ENCODE measurements at places on chromosomes 11 and 22. TPM values are rescaled to one million over a fixed set of nuclear protein-coding genes. Genes with fewer than 3 reads are reported as not detected.

Gene MS4A6E
- 0.87 TPM for total RNA-seq

Gene SCN4B
- 2.2 TPM for total RNA-seq

Gene TP53AIP1
- total RNA-seq: 0.39 TPM

Gene CDPF1
- total RNA-seq: 7.7 TPM

Gene TRIM22
- total RNA-seq: 137 TPM

Gene FOLR1
- total RNA-seq: 409 TPM

Gene CEND1
- total RNA-seq: 0.47 TPM

DNA sequence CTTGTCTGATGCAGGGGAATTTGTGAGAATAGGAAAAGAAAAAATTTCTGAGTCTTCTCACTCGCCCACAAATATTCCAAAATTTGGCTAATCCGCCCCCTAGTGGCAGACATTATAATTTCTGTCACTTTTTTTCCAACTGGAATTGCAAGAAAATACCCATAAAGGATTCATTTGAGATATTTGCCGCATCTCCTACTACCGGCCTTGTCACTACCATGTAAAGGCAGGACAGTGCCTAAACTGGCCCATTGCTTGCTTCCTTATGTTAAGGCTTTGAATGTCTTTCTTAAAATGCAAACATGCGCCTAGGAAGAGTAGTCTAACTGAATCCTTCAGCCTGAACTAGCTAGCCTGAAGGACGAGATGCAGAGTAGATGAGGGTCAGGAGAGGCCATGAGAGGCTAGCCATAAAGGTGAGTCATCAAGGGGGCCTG lies 9.3 kb upstream of the CEP295 start:
- H3K27ac ChIP-seq: no peak overlapping the region
- H3K4me1 ChIP-seq: peaks cover 3% of the 10 kb centered on the region
- H3K36me3 ChIP-seq: no peaks in the 10 kb centered on the region
- no peak overlapping the region for H3K4me3 ChIP-seq
- no peaks in the 10 kb centered on the region for H3K27me3 ChIP-seq
- no peak for DNase-seq

- H3K4me3 ChIP-seq: no peak overlapping the region
- no peaks in the 10 kb centered on the region for H3K36me3 ChIP-seq
- no peaks in the 10 kb centered on the region for H3K27me3 ChIP-seq
- no peak overlapping the region for H3K27ac ChIP-seq
- no peaks in the 10 kb centered on the region for H3K4me1 ChIP-seq
These were observed 24.9 kb upstream of the PACSIN2 start for GRCh38 chr22:43039800-43040199.

- H3K27ac ChIP-seq: no peak overlapping the region
- peaks cover 3% of the 10 kb centered on the region for H3K4me1 ChIP-seq
- no peak overlapping the region for H3K4me3 ChIP-seq
- DNase-seq: no peak
- H3K27me3 ChIP-seq: no peaks in the 10 kb centered on the region
- H3K36me3 ChIP-seq: no peaks in the 10 kb centered on the region
These were observed 197.0 kb upstream of the SORL1-AS1 start for GRCh38 chr11:121649798-121650197.

DNA sequence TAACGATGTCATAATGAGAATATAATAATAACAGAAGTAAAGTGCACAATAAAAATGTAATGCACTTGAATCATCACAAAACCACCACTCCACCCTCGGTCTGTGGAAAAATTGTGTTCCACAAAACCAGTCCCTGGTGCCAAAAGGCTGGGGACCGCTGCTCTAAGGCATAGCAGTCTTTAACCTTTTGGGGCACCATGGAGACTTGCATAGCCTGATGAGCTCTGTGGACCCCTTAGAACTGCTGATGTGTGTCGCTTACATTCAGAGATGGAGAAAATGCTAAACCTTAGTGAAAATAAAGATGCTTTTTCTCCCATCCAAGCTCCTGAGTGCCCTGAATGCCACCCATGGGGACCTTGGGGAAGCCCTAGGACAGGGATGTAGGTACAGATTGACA lies 87.6 kb upstream of the SEPTIN5 start:
- no peak overlapping the region for H3K27ac ChIP-seq
- no peak overlapping the region for H3K4me3 ChIP-seq
- peaks cover 7% of the 10 kb centered on the region for H3K4me1 ChIP-seq

GRCh38 chr11:134609361-134610115 lies 197.5 kb upstream of the B3GAT1 start:
- H3K27ac ChIP-seq: no peak overlapping the region
- no peaks in the 10 kb centered on the region for H3K36me3 ChIP-seq
- H3K4me3 ChIP-seq: no peak overlapping the region
- peaks cover 16% of the 10 kb centered on the region for H3K27me3 ChIP-seq

- no peaks in the 10 kb centered on the region for H3K4me1 ChIP-seq
- H3K27ac ChIP-seq: no peak overlapping the region
- no peaks in the 10 kb centered on the region for H3K36me3 ChIP-seq
- H3K4me3 ChIP-seq: no peak overlapping the region
These were observed 698 bp downstream of the C1QTNF4 start for GRCh38 chr11:47593492-47593933.

DNA sequence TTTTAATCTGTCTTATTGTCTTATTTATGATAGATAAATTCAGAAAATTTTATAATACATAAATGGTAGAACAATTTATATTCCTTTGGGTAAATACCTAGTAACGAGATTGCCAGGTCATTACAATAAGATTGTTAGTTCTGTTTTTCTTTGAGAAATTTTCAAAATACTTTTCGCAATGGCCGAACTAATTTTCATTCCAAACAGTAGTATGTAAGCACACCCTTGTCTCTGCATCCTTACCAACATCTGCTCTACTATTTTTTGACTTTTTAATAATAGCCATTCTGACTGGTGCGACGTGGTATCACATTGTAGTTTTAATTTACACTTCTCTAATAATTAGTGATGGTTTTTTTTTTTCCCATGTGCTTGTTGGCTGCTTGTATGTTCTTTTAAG lies 351.4 kb upstream of the LUZP2 start:
- no peaks in the 10 kb centered on the region for H3K27me3 ChIP-seq
- DNase-seq: no peak
- no peak overlapping the region for H3K4me3 ChIP-seq
- H3K27ac ChIP-seq: no peak overlapping the region

DNA sequence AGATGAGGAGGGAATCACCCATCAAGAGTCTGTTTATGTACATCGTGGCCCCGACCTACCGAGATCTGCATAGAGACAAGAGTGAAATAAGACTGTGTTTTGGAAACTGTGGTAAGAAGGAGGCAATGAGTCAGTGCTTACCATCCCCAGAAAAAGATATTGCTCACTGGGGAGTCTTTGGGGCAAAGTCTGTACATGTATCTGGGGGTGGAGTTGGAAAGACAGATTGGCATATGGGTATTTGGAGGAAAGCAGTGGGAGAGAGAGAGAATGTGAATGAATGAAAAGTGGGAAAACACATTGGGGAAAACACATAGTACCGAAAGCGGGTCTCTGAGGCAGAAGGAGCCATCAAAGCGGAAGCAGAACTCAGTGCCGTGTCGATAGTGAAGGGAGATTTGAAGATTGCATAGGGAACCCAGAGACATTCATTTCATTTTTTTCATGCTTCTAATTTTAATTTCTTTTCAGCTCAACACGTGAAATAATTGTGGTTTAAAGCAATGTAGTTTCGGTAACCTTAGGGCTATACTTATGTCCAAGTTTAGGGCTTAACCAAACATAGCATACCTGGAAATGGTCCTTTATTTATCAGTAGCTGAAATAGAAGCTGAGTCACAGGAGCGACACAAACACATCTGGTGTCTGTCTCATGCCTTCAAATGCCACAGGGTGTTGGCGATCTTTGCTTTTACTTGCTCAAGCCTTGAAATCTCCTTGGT lies 98.6 kb upstream of the CD44 start:
- H3K4me3 ChIP-seq: no peak overlapping the region
- no peaks in the 10 kb centered on the region for H3K36me3 ChIP-seq
- peak overlapping the region; percentile 59 for H3K27ac ChIP-seq
- DNase-seq: no peak

- no peaks in the 10 kb centered on the region for H3K27me3 ChIP-seq
- H3K36me3 ChIP-seq: no peaks in the 10 kb centered on the region
- peaks cover 39% of the 10 kb centered on the region for H3K4me1 ChIP-seq
- DNase-seq: no peak
- H3K4me3 ChIP-seq: no peak overlapping the region
- H3K27ac ChIP-seq: peak overlapping the region; percentile 73
These were observed 42.8 kb downstream of the MED15 start for GRCh38 chr22:20550057-20550817.

- H3K4me1 ChIP-seq: no peaks in the 10 kb centered on the region
- no peaks in the 10 kb centered on the region for H3K27me3 ChIP-seq
- H3K4me3 ChIP-seq: no peak overlapping the region
- DNase-seq: no peak
- H3K27ac ChIP-seq: no peak overlapping the region
These were observed 6.7 kb downstream of the DENND6B start for GRCh38 chr22:50320116-50320515.

DNA sequence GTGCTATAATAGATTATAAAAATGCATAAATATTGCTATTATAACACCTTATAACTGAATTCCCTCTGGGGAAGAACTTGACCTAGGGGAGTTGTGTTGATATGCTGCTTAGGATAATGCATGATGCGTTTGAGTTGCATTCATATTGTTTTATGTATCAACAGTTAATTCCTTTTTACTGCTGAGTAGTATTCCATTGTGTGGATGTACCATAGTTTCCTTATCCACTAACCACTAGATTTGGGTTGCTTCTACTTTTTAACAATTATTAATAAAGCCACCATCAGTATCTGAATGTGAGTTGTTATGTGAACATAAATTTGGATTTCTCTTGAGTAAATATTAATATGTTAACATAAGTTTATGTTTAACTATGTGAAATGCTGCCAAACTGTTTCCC lies 19.7 kb upstream of the LRRC4C start:
- H3K27me3 ChIP-seq: no peaks in the 10 kb centered on the region
- H3K4me3 ChIP-seq: no peak overlapping the region
- H3K36me3 ChIP-seq: no peaks in the 10 kb centered on the region

DNA sequence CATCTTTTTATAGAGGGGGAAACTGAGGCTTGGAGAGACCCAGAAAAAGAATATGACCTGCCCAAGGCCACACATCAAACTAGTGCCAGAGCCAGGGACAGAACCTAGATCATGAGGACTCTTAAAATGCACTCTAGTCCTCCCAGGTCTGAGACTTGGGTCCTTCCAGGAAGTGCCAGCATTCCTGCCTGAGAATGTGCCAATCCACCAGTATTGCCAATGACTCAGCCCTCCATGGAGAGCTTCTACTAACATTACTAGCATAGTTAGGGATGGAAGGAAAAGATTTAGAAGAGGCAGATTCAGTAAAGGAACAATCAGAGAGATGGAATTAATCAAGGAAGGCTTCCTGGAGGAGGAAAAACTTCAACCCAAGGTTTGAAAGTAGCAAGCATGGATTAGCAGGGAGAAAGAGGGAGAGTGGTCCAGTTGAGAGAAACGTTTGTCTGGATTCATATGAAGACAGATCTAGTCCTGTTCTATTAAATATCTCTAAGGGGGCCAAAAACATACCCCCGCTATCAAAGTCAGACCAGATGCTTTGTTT lies 20.1 kb upstream of the SMIM35 start:
- no peaks in the 10 kb centered on the region for H3K4me1 ChIP-seq
- H3K27me3 ChIP-seq: no peaks in the 10 kb centered on the region
- H3K27ac ChIP-seq: no peak overlapping the region
- H3K36me3 ChIP-seq: no peaks in the 10 kb centered on the region
- H3K4me3 ChIP-seq: no peak overlapping the region
